ENCODE measurements at places on chromosomes 5 and 9. TPM values are rescaled to one million over a fixed set of nuclear protein-coding genes. Genes with fewer than 3 reads are reported as not detected.

The CDC23 gene
- 18.2 TPM for total RNA-seq

GRCh38 chr5:116554764-116555163, 19.9 kb downstream of the SEMA6A start:
- no peaks in the 10 kb centered on the region for H3K27me3 ChIP-seq
- no peaks in the 10 kb centered on the region for H3K4me1 ChIP-seq
- DNase-seq, result no peak
- H3K4me3 ChIP-seq, result no peak overlapping the region

- DNase-seq, result no peak
- no peaks in the 10 kb centered on the region for H3K27me3 ChIP-seq
- H3K36me3 ChIP-seq, result peaks cover 6% of the 10 kb centered on the region
- peaks cover 6% of the 10 kb centered on the region for H3K4me1 ChIP-seq
Observed at GRCh38 chr9:75226403-75227139, 138.3 kb downstream of the OSTF1 start.

- no peaks in the 10 kb centered on the region for H3K27me3 ChIP-seq
- peak overlapping the region; percentile 99 for H3K27ac ChIP-seq
- H3K36me3 ChIP-seq, result peaks cover 5% of the 10 kb centered on the region
- peak overlapping the region; percentile 99 for H3K4me3 ChIP-seq
- H3K4me1 ChIP-seq, result peaks cover 45% of the 10 kb centered on the region
Observed at GRCh38 chr5:100904259-100904861, 1.3 kb upstream of the ST8SIA4 start.

All from T-helper 17 cell (primary cell).